ENCODE measurements at places on chromosomes 1 and 21. TPM values are rescaled to one million over a fixed set of nuclear protein-coding genes. Genes with fewer than 3 reads are reported as not detected.

Gene BEND5
- not detected for total RNA-seq

Gene DNASE2B
- total RNA-seq = not detected

Gene XCL1
- not detected for total RNA-seq

Gene PTPN22
- not detected for total RNA-seq

Gene SLAMF7
- 1.0 TPM for total RNA-seq

Gene DISP3
- total RNA-seq = 0.48 TPM

Gene NTMT2
- not detected for total RNA-seq

Gene DNAJC6
- 7.2 TPM for total RNA-seq

Gene TNFRSF9
- 1.8 TPM for total RNA-seq

Gene DYNLT5
- total RNA-seq = not detected

Gene CSF3R
- not detected for total RNA-seq

Gene SLC45A1
- total RNA-seq = 11.3 TPM

Gene CAPN9
- not detected for total RNA-seq

Gene PDPN
- total RNA-seq = not detected

Gene C8B
- not detected for total RNA-seq

Gene RGS16
- 0.16 TPM for total RNA-seq

Gene C1orf53
- 5.7 TPM for total RNA-seq

Gene TBX19
- total RNA-seq = 0.54 TPM

Gene PODN
- total RNA-seq = not detected

Gene GJA9
- total RNA-seq = not detected

Gene PLA2G2C
- total RNA-seq = not detected

Gene IRF2BP2
- 80.2 TPM for total RNA-seq

Gene FABP3
- total RNA-seq = not detected

Gene SLC16A4
- total RNA-seq = 39.9 TPM

Gene WNT3A
- total RNA-seq = 0.05 TPM

Gene RBM8A
- total RNA-seq = 255 TPM

Gene FALEC
- total RNA-seq = 0.33 TPM

Gene USF1
- 49.0 TPM for total RNA-seq

Gene HAX1
- 94.7 TPM for total RNA-seq

Gene FMOD
- total RNA-seq = not detected

Gene MROH7
- not detected for total RNA-seq

Gene C8A
- not detected for total RNA-seq

Gene TMOD4
- total RNA-seq = 0.24 TPM

Gene LCE6A
- total RNA-seq = not detected

Gene CYB561D1
- total RNA-seq = 4.2 TPM

Gene TFF2
- not detected for total RNA-seq

Gene NBPF6
- not detected for total RNA-seq

Gene WNT4
- 0.32 TPM for total RNA-seq

Gene ZNF695
- 2.5 TPM for total RNA-seq

Gene OR2M2
- total RNA-seq = not detected

Gene SERINC2
- total RNA-seq = 29.7 TPM

Gene S100B
- total RNA-seq = not detected

Gene TCP10L
- total RNA-seq = 0.80 TPM

Gene NPHS2
- total RNA-seq = not detected

Gene ARHGAP30
- total RNA-seq = 0.09 TPM

Gene PPFIA4
- 0.54 TPM for total RNA-seq

Gene FBXO28
- 30.9 TPM for total RNA-seq

Gene TLCD4
- 7.5 TPM for total RNA-seq

Gene BARHL2
- not detected for total RNA-seq

Gene SMIM34
- not detected for total RNA-seq

Gene RAB42
- 3.5 TPM for total RNA-seq

Gene FAM151A
- 0.26 TPM for total RNA-seq

Gene ICOSLG
- total RNA-seq = 4.1 TPM

Gene SH2D2A
- total RNA-seq = 2.9 TPM

Gene HTR6
- total RNA-seq = 0.13 TPM

Gene ODR4
- 12.7 TPM for total RNA-seq

Gene ESPN
- 0.57 TPM for total RNA-seq

Gene UTS2
- total RNA-seq = not detected

Measured in A549 treated with AZD2906 at 1 μM for 4 hours (cell line).